ENCODE measurements at places on chromosomes 7 and 10.

DNA sequence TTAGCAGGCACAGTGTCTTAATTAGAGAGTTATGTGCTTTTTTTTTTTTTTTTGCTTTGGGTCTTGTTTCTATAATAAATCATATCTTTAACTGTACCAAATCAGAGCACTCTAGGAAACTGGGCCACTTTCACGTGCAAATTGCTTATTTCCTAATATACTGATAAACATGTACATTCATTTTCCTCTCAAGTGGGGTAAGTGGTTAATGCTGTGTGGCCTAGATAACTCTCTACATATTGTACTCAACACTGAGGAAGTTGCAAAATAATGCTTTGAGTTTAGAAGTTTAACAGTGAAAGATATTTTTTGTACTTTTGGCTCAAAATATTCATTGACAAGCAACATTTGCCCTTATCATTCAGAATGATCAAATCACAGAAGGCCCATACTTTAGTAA is 115.9 kb upstream of the IFRD1 start:
- no peak for DNase-seq

- DNase-seq: no peak
These were observed 17.9 kb upstream of the PDSS1 start for GRCh38 chr10:26679588-26679987.

- DNase-seq: no peak
These were observed 66.6 kb downstream of the GPR37 start for GRCh38 chr7:124698964-124699363.

DNA sequence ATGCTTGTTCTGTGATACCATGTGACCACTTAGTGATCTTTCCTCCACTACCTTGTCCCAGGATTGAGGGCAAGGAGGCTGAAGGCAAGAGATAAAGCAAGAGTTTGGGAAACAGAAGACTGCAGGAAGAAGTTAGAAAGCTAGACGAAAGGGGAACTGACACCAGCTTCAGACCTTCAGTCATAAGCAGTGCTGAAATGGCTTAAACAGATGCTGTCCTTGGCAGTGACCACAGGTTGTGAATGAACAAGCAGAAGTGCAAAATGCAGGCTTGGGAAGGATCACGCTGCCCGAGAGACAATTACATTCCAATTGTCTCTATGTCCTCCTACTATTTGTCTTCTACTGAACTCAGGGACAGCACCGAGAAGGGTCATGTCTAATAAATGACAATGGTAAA is 704.9 kb upstream of the AUTS2 start:
- DNase-seq: no peak

- DNase-seq: no peak
These were observed 19.3 kb downstream of the NMT2 start for GRCh38 chr10:15149042-15149771.

GRCh38 chr10:59880019-59880717 is 26.2 kb downstream of the CCDC6 start:
- DNase-seq: no peak

DNA sequence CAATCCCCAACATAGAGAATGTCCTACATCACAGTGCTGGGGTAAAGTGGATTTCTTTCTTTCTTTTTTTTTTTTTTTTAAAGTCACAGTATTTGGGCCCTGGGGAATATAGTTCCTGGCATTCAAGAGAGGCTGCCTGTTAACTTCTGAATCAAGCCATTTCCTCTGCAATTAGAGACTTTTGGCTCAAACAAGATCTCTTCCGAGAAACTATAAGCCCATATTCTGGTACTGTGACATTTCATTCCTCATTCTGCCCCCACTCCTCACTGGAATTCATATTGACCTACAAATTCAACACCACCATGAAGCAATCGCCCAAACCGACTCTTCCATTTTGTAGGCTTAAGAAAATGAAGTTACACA is 187.4 kb downstream of the PHTF2 start:
- DNase-seq: no peak

DNA sequence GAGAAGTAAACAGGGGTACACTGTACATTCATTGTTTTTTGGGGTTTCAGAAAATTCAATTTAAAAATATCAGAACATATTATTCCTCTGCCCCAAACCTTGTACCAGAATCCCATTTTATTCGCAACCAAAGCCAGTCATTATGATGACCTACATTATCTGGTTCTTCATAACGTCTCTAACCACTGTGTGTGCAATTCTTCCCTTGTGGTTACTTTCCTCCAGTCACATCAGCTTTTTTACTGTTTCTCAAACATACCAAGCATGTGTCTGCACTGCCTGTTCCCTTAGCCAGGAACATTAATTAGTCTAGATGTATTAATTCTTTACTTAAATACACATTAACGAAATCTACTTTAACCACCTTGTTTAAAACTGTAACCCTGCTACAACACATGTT is 64.8 kb downstream of the THSD7A start:
- no peak for DNase-seq

GRCh38 chr10:88598055-88598454 is 11.5 kb downstream of the LIPJ start:
- DNase-seq: no peak

GRCh38 chr10:77970869-77971803 is 44.6 kb upstream of the DLG5 start:
- DNase-seq: peak; percentile 89

DNA sequence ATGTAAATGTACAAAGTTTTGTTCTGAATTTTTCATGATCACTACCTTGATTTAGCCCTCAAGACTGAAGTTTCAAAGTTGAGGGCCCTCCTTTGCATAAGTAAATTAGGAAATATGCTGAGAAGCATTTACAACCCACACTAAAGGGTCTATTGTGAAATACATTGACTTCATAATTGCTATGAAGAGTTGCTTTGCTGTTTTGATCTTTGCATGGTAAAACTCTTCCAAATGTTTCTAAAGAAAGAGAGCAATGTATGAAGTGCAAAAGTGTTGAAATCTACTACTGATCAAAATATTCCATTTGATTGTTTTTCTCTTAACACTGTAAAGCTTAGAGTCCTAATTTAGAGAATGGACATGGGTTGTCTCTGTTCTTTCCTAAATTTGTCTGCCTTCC is 77.2 kb downstream of the C7orf25 start:
- DNase-seq: no peak

DNA sequence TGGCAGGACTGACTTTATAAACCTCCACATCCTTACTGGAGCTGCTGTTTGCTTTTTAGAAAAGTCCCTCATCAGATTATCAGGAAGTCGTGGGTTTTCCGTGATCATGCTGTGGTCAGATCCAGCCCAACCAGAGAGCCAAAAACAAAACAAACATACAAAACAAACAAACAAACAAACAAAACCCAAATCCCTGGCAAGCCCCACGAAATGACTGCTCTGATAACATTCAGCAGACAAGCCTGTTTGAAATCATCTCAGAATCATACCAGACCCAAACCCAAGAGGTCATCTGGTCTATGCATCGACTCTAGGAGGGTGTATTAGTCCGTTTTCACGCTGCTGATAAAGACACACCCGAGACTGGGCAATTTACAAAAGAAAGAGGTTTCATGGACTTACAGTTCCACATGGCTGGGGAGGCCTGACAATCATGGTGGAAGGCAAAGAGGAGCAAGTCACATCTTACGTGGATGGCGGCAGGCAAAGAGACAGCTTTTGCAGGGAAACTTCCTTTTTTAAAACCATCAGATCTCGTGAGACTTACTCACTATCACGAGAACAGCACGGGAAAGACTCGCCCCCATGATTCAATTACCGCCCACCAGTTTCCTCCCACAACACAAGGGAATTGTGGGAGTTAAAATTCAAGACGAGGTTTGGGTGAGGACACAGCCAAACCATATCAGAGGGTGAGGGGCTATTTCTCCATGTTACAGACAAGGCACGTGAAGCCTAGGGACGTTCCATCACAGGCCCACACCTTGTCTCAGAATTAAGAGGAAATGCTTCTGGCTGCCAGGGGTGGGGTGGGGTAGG is 85.7 kb downstream of the PARP12 start:
- no peak for DNase-seq

DNA sequence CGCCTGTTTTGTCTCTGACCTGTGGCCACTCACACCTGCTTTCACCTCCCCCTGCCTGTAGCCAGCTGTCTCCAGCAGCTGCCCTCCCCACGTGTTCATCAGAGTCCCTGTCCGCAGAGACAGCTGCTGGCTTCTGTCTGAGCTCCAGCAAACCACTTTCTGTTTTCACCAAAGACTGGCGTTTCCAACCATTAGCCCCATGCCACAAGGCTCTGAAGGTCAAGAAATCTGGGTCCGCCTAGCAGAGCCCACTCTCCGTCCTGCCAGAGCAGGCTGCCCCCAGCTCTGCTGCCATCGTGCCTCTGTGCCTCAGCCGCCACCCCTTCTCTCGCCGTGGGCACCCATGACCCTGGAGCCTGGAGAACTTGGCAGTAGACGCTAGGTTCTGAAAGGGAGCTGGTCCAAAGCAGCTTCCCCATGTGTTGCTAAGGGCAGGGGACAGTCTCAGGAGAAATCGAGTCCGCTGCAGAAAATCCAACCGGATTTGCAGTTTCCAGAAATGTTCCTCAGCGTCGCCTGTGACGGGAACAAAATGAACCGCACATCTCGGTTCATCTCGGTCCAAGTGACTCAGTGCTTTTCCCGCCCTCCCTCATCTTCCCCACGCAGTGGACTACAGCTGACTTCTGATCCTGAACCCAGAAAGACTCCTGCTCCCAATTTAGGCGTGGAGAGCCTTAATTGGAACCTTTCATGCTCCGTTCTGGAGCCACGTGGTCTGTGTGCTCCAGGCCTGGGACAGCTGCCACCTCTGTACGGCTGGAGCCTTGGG is 28.0 kb downstream of the TMEM120A start:
- DNase-seq: peak; percentile 89

- DNase-seq: no peak
These were observed at the start of gene PSD for GRCh38 chr10:102418622-102419268. Gene PSD, minus strand, starts transcription at chr10:102418785. Its CDS starts 1,747 bp downstream, at chr10:102417038.

DNA sequence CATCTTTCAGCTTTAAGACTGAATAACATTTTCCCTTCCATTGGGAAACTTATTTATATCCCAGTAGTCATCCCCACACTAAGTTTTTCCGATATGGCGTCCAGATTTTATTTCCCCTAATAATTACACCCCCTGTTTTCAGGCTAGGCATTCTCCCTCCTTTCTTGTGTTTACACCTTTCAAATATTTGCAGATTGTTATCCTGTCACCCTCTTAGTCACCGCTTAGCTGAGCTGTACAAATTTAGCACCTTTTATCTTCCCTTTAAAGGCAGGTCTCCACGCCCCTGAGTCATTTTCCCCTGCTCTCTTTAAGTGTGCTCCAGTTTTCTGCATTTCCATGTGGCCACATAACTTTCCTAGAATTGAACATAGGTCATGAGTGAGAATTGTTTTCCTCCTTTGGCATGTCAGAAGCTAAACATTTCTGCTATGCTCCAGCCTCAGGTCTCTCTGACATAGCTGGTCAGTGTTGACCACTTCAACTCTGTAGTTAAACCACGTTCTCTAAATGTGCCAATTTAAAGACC is 47.4 kb downstream of the LRRC4 start:
- no peak for DNase-seq

DNA sequence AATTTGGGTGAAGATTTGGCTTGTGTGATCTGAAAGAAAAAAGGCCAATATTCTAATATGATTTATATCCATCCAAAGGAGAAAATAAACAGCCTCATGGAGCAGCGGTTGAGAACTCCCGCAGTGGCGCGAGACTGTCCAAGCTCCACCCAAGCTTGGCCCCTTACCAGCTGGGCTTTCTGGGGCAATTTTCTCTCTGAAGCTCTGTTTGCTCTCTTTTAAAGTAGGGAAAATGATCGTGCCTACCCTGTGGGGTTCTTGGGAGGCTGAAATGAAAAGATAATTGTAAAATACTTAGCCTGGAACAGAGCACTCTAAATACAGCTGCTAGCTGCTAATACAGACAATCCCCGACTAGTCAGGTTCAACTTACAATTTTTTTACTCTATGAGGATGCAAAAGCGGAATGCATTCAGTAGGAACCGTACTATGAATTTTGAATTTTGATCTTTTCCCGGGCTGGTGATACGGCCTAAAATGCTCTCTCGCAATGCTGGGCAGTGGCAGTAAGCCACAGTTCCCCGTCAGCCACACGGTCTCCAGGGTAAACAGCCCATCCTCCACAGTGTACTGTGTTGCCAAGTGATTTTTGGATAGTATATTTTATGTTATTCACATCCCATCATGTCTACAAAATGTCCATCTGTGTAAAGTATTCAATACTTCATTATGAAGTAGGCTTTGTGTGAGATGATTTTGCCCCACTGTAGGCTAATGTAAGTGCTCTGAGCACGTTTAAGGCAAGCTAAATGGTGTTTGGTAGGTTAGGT is 137.7 kb downstream of the CHN2 start:
- DNase-seq: no peak

- no peak for DNase-seq
These were observed 42.8 kb upstream of the GSDME start for GRCh38 chr7:24800073-24800472.

DNA sequence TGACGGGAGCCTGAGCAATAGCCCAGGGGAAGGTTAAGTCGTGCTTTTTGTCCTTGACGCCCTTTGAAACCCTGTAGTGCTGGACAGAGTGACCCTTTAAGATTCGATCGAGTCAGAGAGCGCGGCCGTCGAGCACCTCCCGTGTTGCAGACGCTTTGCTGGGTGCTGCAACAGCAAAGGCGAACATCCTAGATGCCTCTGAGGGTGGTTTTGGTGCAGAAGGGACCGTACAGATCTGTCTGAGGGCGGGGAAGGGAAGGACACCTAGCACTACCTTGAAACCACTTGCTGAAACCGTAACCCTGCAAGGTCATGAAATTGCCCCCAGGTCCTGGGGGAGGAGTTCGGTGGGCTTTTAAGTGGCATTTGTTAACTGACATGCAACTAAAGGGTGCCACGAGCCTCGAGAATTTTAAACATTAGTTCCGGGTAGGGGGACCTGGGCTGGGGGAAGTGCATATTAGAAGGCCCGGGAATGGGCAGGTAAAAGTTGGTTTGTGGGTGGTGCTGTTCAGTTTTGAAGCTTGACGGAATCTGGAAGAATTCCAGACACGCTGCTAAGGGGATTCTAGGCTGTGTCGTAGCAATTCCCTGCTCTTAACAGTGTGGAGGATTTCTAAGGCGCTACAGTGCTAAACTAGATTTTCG is 786 bp downstream of the ATP5F1C start:
- DNase-seq: no peak

- no peak for DNase-seq
These were observed 232.3 kb upstream of the NPY start for GRCh38 chr7:24051651-24052050.

DNA sequence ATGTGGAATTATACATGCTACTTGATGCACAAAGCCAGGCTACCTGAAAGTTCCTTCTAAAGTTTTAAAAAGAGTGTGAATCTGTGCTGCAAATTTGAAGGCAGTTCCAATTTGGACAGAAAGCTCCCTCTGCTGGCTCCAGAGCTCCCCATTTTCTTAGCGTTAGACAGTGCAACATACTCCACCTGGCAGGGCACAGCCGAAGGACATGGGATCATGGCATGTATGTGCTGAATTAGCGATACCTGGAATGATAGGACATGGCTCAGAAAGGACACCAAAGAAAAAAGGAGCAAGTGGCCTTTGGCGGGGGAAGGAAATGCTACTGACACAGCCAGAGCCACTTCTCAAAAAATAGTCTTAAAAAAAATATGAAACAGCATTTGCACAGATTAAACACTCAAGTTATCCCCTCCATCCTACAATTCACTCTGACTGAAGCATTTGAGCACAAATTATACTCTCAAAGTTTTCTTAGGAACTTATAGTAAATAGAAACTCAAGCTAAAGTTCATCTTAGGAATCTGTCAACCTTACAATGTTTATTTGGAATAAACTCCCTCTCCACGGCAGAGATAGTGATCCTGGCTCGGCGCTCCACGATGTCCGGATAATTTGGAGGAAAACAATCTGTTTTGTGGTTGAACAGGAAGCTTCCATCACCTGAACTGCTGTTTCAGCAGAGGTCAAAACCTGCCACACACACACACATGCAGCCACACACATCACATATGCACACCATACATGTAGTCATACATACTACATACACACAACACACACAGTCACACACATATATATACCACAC is 80.0 kb downstream of the C7orf25 start:
- DNase-seq: peak; percentile 55
